ENCODE measurements at places on chromosomes 6 and 20. TPM values are rescaled to one million over a fixed set of nuclear protein-coding genes. Genes with fewer than 3 reads are reported as not detected.

The C20orf204 gene
- 1.7 TPM for total RNA-seq

The TMEM151B gene
- total RNA-seq = 0.31 TPM

DNA sequence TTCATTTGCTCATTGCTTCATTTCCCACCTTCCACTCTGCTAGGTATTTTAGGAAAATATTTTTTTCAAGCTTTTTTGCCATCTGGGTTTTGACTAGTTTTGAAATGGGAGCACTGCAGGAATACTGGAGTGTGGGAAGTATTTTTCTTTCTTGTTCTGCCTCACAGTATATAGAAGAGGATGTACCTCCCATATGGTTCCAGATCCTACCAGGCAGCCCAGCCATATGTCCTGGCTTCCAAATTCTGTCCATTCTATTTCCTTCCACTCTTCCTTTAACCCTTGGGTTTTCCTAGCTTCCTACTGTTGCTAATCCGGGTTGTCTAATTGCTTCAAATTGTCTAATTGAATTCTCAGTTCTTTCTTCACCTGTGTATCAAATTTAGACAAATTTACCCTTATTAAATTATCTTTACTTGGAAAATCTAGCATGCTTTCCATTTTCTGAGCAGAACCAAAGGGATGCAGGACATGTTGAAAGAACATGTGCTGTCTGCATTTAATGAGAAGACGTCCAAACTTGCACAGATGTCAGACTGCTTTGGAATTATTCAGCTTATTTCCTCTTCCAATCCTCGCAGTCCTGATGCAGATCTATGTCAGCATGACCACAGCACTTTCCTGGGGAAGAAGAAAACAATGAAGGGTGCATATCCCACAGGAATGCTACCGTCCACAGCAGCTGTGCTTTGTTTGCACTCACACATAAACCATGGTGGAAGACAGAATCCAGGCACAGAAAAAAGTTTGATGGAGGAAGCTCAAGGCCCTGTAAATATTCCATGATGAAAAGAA, 1273.9 kb upstream of the MAP3K7 start:
- no peak for DNase-seq

DNA sequence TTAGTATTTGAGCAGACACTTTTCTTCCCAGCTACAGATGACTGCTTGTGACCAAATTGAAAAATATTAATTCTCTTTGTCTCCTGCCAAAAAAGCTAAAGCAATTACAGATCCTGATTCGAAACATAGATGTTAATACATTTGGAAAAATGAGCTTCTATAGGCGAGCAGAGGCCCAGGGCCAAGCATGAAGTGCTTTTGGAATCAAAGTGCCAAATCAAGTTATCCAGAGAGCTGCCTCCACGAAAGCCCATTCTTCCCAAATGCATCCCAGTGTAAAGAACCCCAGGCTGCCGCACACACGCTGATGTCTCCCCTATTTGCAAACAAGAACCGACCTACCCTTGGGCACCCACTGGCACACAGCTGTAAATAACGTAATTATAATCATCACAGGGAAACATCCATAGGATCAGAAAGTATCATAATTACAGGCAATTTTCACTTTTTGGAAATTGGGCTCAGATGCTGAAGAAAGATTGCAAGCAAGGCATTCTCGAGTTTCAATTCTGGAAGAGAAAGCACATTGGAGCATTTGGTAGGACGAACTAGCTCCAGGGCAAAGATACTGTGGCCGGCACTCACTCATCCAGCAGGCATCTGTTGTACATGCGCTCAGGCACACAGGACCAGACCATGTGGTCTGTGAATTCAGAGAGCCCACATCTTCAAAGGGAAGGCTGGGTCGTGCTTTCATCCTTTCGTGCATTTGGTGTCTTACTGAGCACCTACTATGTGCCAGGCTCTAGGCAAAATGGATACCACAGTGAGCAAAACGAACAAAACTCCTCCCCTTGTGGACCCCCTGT, 45.9 kb downstream of the BMP7 start:
- DNase-seq = no peak

DNA sequence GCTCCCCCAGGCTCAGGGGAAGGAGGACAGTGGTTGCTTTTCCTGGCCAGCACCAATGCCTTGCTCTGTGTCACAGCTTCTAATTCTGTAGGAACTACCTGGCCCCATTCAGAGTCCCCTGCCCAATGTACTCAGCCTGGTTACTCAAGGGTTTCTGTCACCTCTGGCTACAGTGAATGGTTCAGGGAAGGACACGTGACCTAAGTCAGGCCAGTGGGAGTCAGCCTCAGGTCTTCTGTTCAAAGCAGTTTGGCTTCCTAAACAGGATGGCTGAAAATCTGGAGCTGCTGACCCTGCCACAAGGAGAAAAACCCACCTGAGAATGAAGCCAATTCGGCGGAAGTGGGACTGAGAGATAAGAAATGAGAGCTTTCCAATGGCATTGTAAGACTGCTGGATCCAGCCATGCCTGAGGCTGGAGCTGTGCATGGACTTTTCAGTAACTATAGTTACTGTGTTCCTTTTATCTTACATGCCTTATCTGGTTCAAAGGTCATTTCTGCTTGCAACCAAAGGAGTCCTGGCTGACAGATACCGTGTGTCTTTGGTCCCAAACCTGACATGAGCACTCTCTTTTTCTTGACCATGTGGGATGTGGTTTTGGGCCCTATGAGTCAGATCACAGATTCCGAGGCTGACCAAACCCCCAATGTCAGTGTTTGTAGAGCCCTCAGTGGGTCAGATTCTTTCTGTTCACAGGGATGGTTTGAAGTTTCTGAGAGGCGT, 104.3 kb downstream of the SULF2 start:
- DNase-seq = no peak
